ENCODE measurements at places on chromosomes 1 and 21.

GRCh38 chr1:200906491-200906890, 11.8 kb downstream of the INAVA start:
- no peak for DNase-seq

DNA sequence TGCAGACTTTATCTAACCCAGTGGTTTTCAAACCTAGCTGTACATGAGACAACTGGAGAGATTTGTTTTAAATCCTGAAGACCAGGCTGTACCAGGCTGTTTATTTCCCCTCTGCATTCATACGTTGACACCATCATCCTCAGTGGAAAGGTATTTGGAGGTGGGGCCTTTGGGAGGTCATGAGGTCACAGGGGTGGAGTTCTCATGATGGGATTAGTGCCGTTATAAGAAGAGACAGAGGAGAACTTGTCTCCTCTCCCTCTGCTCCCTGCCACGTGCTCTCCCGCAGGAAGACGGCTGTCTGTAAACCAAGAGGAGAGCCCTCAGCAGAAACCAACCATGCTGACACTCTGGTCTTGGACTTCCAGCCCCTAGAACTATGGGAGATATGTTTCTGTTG, 165.4 kb downstream of the ADSS2 start:
- DNase-seq, result no peak

GRCh38 chr1:34746785-34747637, 7.8 kb upstream of the GJB5 start:
- no peak for DNase-seq

DNA sequence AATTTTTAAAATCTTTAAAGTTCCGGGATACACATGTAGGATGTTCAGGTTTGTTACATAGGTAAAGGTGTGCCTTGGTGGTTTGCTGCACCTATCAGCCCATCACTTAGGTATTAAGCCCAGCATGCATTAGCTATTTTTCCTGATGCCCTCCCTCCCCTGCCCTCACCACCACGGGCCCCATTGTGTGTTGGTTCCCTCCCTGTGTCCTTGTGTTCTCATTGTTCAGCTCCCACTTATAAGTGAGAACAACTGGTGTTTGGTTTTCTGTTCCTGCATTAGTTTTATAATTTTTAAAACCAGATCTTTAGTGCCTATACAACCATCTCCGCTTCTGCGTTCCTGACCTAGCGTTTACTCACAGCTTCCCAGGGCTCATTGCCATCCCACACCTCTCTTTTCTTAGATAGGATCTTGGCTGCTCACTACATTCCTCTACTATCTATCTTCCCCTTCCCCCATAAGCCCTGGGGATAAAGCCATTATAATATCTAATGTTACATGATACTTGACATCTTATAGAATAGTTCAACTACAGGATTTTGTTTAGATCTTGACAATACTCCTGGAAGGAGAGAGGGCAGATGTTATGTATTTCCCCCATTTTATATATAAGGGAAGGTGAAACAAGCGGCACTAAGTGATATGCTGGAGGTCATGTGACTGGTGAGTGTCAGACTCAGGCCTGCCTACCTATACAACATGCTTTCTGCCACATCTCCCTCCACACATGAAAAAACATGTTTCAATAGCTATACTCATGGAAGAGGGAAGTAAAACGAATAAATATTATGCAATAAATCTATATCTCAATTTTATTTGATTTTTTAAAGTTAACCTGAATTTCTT, 52.3 kb upstream of the DNAJC6 start:
- no peak for DNase-seq

GRCh38 chr1:116231752-116232151, 120.6 kb downstream of the MAB21L3 start:
- DNase-seq, result no peak

DNA sequence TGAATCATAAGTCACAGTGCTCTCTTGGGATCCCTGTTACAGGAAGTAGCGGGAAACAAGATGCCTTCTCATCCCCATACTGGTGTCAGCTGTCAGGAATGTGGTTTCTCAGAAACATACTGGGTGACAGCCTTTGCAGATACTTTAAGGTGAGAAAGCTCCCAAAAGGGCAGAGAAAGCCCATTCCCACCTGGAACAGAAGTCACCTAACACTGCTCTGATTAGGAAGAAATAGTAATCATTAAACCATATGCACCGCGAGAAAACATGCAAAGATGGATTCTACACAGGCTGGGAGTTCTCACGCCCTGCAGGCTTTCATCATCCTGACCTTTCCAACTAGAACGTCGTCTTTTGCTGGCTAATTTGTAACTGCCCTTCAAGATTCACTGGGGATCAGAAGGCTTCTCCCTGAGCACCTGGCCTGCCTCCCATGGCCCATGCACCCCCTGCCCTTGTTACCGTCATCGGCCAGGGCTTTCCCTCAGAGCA, 46.2 kb upstream of the SLC44A3 start:
- DNase-seq, result peak; percentile 71

GRCh38 chr1:28266920-28267322, 7.6 kb downstream of the SESN2 start:
- DNase-seq, result no peak

DNA sequence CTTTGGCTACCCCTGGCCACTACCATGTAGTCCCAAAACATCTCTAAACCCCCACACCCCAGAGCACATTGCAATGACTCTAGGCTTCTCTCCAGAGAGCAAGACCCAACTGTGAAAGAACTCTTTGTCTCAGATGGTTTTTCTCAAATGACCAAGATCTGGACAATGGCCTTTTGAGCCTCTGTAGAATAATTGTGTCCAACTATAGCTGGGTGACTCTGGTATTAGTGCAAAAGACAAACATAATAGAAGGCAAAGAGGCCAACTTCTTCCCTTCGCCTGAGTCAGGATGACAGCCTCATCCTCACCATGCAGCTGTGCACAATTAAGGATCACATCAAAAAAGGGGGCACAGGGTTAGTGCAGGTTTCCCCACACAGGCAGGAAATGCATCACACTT, 139.6 kb downstream of the BRINP2 start:
- DNase-seq, result no peak

- DNase-seq, result no peak
Measured at GRCh38 chr1:153380711-153381110, 5.3 kb upstream of the S100A12 start.

- no peak for DNase-seq
Measured at GRCh38 chr1:170620164-170620563, 43.8 kb upstream of the PRRX1 start.

DNA sequence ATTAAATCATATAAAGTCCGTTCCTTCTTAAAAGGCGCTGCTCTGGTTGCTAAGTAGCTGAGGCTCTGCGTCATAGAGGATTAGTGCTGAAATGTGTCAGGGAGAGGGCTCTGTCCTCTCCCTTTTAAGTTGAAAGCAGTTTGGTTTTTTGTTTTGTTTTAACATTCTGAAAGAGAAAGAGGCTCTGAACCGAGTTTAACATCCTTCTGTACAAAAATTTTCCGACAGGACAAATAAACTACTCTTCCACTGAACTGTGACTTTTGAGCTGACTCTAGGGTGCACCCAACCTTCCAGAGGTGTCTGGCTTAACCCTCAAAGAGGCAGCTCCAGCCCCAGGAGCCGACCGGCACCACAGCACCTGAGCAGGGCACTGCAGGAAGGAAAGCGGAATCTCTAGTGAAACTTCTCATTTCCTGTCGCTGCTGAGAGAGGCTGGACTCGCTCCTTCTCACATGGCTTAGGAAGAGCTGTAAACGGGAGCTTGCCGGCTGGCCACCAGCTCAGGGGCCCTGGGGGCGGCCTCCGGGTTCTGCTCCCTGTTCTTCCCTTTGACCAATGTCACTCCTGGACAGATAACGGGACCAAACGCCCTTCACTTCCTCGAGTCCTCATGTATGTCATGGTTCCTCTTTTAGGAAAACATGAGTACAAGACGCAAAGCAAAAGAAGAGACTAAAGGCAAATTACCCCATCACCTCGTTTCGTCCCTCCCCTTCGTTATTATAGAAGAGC, 1.2 kb downstream of the VAV3 start:
- peak; percentile 13 for DNase-seq

GRCh38 chr1:12085643-12086260, 22.6 kb downstream of the TNFRSF8 start:
- DNase-seq, result no peak

GRCh38 chr21:46084709-46085108, 13.2 kb upstream of the COL6A2 start:
- no peak for DNase-seq

DNA sequence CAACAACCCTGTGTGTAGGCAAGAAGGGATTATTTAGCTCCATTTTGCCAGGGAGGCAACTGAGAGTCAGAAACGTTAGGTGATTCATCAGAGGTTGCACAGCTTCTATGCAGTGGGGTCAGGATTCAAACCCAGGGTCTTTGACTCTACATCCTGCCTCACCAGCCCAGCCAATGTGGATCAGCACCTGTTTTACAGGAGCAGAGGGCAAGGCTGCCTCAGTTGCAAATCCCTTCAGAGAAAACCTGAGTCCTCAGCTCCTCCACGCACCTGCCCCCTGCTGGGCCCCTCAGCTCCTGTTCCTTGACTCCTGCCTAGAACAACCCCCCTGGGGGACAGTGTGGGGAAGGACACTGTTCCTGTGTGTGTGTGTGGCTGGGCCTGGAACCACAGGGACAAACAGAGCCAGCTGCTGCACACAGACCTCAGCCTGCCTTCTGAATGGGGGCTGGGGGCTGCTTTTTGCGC, 61.6 kb downstream of the LRRN2 start:
- no peak for DNase-seq

DNA sequence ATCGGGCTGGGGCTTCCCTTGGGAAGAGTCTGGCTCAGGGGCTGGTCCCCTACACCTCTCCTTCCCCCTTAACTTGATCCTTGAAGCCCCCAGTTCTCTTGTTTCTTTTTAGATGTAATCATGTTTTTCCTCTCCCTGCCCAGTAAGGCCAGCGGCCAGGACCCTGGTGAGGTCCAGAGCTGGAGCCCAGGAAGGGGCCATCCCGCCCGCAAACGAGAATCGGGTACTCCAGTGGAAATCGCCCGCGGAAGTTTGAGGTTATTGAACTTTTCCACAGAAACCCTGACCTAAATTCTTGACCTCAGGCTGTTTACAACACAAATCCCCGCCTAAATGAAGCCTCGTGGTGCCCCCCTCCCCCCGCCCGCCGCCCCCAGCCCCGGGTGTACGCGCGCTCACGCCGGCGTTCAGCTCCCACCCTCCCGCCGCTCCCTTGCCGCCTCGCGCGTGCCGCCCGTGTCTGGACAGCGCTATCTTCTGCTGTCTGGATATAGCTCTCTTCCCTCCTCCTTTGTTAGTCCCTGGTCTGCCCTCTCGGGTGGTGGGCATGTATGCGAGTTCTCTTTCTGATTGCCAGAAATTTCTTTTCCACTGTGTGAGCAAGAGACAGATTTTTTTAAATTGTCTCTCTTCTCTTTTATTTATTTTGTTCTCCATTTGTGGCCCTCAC, 165.9 kb upstream of the CACNA1E start:
- no peak for DNase-seq

GRCh38 chr1:2018217-2019171, 651 bp upstream of the GABRD start:
- no peak for DNase-seq

DNA sequence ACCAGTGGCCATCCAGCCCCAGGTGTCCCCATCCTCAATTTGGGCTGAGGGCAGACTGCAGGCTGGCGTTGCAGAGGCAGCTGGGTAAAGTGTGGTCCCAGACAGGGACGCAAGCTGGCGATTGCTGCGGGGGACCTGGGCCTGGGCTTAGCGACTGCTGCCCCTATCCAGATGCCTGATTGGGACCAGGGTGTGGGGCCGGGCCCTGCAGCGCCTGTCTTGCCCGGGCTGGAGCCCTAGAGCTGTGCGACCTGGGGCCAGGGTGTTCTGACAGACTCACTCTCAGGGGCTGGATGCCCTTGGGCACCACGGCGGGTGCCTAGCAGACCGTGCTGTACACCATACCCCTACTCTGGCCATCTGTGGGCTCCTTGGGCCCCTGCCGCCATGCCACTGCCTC, 16.2 kb upstream of the FAAP20 start:
- DNase-seq, result no peak

DNA sequence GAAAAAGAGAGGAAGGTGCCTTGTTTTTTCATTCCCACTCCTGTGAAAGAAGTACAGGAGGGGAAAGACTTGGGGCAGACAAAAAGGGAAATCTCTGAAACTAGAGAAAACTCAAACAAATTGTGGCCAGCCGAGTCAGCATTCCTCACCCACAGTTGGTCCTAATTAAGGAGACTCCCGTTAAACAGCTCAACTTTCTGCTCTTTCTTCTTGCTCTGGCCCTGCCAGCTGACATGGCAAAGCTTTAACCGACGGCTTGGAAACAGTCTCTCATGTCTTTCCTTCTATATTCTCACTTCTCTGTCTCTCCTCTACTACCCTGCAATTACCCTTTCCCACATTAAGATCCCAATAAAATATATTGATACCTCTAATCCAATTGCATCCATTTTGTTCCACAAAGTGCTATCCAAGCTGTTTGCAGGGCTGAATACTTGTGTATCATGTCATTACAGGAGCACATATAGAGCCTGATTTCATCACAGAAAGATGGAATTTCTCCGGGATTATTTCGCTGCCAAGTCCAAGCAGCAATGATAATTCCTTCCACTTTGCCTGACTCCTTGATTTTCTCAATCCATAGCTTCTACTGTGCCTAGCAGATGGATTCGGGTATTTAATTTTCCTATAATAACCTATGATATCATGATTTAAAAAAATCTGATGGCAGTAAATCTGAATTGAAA, 65.4 kb upstream of the IPO9 start:
- DNase-seq, result peak; percentile 44

DNA sequence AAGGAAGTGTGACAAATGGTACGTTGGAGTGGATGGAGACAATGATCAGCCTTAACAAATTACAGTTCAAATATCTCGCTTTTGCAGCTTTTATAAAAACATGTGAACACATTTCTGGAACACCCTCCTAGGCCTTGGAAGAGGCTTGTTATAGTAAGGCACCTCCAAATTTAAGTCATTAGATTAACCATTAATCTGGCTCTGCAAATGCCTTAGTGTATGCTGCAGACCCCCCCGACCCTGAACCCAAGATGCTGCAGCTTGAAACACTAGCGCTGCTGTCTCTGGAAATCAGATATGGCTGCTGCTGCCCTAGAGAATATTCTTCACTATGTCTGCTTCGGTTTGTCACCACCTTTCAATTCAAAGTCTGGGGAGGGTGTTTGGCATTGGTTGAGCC, 196.4 kb downstream of the MIS18A start:
- DNase-seq, result no peak

DNA sequence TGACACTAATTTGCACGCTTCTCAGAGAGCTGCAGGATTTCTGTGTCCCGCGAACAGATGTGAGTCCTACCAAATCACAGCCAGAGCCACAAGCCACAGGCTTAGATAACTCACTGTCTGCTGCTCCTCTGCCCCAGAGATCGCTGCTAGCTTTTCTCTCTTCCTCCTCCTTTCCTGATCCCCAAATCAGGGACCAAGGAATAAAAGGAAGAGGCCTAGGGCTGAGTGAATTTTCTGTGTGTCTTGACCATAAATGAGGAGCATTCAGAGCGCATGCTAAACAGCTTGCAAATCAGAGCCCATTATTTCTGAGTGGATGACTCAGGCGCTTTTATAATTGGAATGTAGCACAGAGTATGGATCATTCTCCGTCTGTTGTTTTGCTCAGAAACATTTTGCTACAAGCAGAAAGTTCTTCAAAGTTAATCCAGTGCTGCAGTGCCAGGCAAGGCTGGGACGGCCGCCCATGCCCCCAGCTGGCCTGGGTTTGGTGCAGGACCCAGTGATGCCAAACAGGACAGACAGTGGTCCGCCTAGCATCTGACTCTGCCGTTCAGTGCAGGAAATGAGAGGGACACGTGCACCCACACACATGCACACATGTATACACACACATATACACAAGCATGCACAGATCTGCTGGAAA, 38.2 kb downstream of the KCNAB2 start:
- DNase-seq, result no peak
